ENCODE measurements at places on chromosomes 6 and 20.

DNA sequence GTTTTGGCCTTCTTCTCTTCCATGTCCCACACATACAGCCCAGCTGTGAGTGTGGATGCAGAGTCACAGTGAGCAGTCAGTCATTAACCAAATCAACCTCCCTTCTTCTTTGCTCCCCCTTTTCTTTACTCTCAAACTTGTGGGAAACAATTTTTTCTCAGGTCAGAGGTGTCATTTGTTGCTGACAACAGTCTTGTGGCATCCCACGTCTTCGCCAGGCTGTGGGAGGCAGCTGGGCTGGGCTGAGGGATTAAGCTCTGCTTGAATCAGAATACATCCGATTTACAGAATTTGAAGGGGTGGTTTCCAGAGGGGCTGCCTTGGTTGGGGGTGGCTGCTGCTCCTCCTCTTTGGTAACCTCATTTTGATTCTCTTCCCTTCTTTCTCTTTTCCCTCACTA, 40.5 kb downstream of the SCGN start:
- no peak for DNase-seq

DNA sequence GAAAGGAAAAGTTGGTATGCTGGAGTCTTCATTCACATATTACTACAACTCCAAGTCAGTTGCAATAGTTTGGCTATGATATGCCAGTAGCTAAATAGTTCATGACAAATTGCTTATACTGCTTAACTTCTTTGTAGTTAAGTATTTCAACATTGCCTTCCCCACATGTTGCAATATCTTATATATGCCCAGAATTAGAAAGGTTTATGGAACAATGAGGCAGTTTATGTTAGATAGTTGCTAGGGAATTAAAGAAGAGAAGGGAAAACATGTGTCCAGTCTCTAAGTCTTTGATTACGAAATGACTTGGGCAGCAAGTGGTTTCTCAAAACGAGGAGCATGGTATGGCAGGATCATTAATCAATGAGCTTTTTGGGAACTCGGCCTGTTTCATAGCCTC, 145.8 kb downstream of the PLCB4 start:
- no peak for DNase-seq

- peak; percentile 14 for DNase-seq
These were observed 17.5 kb downstream of the C20orf173 start for GRCh38 chr20:35511814-35512420.

DNA sequence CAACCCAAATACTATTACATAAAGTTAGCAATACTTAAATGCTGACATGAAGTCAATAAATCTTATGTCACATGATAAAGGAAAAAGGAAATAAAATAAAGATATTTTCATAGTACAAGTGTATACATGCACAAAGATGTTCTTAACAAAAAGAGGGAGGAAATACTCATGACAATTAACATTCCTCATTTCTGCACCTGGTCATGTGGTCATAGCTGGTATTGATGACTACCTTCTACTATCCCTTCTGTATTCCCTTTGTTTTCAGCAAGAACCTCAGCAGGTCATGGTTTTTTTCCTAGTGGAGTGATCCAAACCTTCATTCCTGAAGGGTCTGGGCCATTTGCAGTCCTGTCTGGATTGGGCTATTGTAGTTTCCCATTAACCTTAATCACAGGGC, 43.5 kb upstream of the FYN start:
- DNase-seq: no peak

- DNase-seq: no peak
These were observed 308.3 kb downstream of the LAMA2 start for GRCh38 chr6:129191235-129191634.

All from HFF-Myc (cell line).